ENCODE measurements at places on chromosomes 11 and 22.

DNA sequence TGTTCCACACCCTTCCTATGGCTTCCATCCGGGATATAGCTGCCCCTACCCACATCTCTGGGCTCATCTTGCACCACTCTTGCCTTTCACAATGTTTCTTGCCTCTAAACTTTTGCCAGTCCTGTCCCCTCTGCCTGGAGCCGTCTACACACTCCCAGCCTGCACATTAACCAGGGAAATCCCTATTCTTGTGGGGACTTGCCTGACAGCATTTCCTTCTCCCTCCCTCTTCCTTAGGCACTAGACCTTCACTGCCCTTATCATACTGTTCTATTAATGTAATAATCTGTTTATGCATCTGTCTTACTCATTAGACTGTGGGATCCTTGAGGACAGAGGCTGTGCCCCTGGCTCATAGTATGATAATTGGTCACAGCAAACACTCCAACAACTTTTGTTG lies 5.8 kb upstream of the TTC12 start:
- DNase-seq = no peak

DNA sequence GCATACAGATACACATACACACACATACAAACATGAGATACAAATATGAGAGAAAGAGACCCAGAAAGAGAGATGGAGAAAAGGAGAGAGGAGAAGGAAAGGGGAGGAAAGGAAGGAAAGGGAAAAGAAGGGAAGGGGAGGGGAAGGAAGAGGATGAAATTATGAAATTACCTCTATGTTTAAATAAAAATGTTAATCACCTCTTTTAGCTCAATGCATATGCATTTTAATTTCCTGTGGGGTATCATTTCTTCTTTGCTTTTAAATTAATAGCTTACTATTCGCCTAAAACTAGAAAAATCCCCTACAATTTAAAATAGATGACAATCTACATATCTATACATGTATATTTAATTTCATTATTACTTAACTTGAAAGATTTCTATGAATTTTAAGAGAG lies 958.0 kb upstream of the CNTN5 start:
- DNase-seq = no peak

DNA sequence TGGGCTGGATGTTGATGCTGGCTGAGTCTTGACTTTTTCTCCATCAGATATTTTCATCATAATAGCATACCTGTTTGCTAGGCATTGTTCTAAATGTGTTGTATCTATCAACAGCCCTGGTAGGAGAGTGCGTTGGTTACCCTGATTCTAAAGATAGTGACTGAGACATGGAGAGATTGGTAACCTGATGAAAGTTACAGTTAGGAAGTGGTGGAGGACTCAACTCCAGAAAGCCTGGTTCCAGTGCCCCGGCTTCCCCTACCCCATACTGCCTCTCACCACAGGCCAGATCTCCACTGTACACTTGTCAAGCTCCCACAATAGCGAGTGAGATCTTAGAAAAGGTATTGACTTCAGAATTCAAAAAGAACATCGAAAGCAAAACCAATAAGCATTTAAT lies 22.8 kb upstream of the RELT start:
- no peak for DNase-seq

- DNase-seq = no peak
Observed at GRCh38 chr11:119625206-119625978, 103.6 kb downstream of the NECTIN1 start.

DNA sequence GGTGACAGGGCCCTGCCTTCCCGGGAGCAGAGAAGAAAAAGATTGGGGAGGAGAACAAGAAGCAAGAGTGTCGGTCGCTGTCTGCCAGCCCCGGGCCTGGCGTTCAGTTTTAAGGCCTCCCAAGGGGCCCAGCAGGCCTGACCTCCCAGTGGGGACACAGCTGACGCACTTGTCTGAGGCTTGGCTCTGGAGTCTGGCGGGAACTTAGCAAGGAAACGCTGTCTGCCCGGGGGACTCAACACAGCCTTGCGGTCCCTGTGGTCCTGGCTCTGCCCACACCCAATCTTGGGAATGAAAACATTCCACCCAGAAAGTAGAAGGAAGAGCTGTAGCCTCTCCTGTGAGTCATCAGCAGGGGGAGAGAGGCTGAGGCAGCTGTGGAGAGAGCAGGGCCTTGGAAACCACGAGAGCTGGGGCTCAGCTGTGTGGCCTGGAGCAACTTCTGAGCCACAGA lies 54.4 kb downstream of the TRAF6 start:
- peak; percentile 45 for DNase-seq

- DNase-seq = no peak
Observed at GRCh38 chr11:12051287-12051662, 42.8 kb upstream of the DKK3 start.

- no peak for DNase-seq
Observed at GRCh38 chr11:134763030-134763388, 351.0 kb upstream of the B3GAT1 start.

DNA sequence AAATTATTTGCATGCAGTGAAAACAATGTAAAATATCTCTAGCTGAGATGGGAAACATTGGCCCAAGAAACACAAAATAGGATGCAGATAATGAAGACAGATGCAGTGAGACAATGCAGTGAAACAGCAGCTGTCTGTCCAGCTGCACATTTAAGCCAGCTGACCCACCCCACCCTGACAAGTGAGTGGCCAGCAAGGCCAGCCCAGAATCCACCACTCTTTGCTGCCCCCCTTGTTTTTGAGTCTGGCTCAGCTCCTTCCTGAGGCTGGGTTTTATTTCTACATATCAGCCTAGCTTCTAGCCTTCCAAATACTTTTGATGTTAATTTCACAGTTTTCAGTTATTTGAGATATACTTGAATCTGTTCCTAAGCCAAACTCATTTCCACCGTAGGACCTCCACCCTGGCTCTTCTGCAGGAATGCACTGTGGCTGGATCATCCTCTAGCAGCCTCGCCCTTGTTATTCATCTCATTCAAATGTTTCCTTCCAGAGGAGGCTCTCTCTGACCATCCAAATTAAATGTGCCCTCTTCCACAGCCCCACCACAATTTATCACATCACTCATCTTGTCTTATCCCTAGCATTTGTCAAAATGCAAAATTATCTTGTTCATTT lies 154.1 kb upstream of the POU2AF2 start:
- no peak for DNase-seq

DNA sequence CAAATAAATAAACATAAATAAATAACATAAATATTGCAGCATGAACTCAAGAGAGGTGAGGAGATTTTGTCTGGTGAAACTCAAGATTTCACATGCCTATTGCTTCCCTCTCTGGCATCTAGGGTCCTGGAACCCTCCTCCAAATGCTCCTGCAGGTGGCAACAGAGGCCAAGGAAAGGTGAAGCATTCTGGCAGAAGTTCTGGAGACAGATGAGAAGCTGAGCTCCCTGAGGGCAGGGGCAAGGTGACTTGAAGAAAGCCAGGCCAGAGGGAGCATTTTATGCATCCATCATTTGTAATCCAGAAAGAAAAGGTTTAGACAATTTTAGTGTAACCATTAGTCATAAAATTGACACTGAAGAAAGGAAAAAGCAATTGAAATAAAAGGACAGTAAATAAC lies 64.9 kb downstream of the ENDOD1 start:
- peak; percentile 55 for DNase-seq

GRCh38 chr11:45412051-45412471 lies 125.9 kb upstream of the SYT13 start:
- no peak for DNase-seq

DNA sequence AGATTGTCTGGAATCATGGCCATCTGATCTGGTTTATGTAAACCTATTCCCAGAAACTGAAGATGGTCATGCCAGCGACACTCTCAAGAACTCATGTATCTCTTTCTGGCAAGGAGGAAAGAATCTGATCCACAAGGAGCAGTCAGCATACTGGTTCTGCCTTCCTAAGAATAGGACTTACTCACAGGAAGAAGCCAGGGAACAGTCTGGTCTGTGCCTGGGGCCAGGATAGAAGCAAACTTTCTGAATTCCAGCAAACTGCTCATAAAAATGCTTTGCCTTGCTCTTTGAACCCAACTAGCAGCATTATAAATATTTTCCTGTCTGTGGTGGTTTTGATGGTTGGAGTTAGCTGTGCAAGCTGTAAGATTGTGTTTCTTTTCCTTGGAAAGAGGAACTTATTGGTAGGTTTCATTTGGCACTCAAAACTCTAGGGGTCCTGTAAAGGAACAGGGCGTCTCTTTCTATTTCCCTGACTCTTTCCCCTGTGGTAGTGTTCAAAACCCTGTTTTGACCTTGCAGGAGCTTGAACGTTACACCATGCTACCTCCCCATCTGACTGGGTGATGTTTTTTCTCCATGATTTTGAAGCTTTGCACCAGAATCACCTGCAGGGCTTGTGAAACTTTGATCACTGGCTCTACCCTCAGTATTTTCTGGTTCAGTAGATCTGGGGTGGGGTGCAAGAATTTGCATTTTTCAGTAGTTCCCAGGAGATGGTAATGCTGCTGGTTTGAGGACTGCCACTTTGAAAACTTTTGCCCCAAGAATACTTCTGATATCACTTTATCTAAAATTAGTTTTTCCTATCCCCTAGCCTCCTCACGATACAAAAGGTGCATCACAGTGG lies 627.8 kb upstream of the ANO5 start:
- DNase-seq = no peak

- no peak for DNase-seq
Observed at GRCh38 chr11:17905477-17905876, 107.4 kb downstream of the SERGEF start.

- DNase-seq = no peak
Observed at GRCh38 chr11:76723548-76723947, 53.0 kb upstream of the LRRC32 start.

Data from HL-60 (cell line).